Adipocyte (in vitro differentiated cells): ENCODE measurements at places on chromosomes 13 and 19.

DNA sequence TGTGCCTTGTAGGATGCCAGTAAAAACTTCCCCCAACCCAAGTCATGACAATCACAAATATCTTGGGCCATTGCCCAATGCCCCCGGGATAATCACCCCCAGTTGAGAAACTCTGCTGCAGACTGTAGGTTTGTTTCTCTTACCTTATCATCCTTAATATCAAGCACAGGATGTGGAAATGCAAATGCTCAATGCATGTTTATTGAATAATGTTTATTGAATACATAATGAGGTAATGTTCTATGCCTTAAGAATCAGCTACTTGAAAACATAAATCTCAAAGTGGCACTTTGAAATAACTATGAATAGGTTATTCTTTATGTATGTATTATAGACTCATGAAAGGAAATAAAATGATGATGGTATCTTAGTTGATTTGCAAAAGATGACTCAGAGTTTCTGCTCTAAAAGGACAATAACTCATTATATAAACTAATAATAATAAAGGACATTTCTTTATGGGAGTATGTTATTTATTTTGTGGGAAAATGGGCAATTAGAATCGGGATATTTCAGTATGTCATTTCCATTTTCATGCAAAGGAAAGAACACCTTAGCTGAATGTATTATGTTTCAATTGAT, 414.2 kb downstream of the EFNB2 start:
- DNase-seq: no peak

- no peak for DNase-seq
Measured at GRCh38 chr19:42197375-42197817, 20.1 kb downstream of the DEDD2 start.

GRCh38 chr13:113320226-113320875, 23.3 kb downstream of the LAMP1 start:
- no peak for DNase-seq

DNA sequence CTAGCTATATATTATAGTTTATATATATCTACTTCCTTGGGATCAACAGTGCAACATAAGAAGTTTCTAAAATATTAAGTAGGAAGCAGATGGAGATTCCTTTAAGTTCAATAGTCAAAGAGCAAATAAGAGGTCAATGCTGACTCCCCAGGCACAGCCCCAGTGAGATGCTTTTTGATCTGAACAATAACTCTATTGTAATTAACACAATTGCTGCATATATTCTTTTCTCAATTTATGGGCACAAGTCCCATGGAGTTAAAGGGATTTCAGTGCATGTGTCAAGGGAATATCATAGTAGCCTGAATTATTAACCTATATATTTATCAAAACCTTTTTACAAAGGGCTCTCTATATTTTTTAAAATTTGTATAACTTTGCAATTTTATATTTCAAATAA, 180.8 kb downstream of the SPRY2 start:
- DNase-seq: no peak

DNA sequence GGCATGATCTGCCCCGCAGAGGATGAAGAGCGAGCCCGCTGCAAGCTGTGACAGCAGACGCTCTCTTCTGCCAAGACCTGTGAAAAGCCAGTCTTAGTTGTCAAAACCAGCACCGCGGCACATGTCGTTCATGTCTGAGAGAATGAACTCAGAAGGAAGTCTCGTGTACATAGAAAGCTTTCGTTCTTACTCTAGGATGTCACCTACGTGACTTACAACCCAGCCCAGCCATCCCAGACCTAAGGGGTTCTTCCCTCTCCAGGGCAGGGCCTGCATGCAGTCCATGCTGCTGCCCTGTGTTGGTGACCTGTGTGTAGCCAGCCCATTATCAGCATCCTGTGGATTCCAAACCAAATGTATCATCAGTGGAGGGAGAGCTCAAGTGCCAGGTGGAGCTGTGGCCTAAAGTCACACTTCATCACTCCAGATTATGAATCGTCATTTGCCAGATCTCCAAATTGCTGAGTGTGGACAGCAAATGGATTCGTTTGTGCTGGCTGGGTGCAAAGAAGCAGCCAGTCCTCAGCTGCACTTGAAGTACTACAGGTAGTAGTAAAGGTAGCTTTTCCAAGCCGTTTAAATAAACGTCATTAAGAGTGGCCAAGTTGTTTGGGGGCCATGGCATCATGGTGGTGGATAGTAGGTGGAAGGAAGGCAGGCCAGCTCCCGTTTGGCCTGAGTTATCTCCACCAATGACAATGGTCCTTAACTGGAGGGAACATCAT, 73.9 kb upstream of the GPR183 start:
- DNase-seq: no peak

DNA sequence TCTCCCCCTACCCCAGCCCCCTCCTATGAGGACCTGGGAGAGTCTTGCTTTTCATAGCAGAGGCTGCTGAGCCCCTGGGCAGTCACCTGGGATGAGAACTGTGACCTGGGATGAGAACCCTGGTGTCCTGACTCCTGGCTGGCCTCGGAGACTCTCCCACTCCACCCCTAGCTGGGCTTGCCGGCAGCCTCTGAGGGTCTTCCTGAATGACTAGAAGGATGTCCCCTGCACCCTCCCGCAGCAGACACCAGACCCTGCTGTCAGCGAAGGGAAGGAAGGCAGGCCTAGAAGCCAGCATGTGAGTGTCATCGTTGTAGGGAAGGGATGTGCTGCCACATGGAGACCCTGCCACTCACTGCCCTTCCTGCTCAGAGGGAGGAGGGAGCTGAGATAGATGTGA, 203.4 kb upstream of the ZNF536 start:
- no peak for DNase-seq

DNA sequence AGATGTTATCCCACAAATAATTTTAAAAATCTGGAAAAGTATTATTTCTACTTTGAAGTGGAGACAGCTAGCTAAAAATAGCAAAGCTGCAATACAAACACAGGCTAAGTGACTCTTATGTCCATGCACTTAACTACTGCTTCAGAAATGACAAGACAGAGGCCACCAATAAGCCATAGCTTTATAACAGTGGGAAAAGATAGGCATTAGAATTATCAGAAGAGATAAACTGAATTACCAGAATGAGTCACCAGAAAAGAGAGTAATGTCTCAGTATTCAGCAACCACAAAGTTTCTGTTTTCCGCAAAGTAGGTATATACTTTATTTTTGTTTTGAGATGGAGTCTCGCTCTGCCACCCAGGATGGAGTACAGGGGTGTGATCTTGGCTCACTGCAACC, 17.1 kb downstream of the CLN5 start:
- no peak for DNase-seq

DNA sequence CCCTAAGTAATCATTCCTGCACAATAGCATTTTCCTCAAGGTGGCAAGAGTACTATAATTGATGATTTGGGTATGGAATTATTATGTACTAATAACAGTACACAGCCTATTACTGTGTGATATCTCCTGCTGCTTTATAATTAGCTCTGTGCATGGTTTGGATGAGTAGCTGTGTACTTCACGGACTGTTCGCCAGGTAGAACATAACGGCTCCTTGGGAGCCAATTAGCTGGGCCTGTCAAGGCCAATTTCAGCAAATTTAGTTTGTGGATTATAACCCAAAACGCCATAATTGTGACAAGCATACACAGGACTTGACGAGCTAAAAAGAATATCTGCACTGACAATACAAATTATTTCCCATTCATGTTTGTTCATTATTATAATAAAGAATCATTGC, 1584.2 kb downstream of the SLITRK1 start:
- no peak for DNase-seq

DNA sequence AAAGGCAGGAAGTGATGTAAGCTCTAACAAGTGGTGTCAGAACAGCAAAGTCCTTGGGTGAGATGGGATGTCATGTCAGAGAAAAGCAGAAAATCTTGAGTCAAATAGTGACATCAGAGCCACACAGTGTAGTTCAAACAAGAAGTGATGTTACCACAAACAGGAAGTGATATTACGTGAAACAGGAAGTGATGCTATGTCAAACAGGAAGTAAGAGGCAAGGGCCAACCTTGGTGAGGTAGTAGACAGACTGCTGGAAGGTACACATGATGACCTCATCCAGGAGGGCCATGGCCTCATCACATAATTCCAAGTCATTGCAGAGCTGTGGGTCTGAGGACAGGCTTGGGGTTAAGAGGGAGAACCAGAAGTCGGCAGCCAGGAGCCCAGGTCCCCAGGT, 7.0 kb upstream of the MAMSTR start:
- no peak for DNase-seq

- DNase-seq: no peak
Measured at GRCh38 chr19:38733493-38734175, 10.6 kb downstream of the CAPN12 start.

GRCh38 chr13:76330761-76331160, 555.4 kb downstream of the KCTD12 start:
- peak; percentile 12 for DNase-seq
